ENCODE measurements at places on chromosomes 7 and 10. TPM values are rescaled to one million over a fixed set of nuclear protein-coding genes. Genes with fewer than 3 reads are reported as not detected.

The LRRC17 gene
- total RNA-seq, result 9.7 TPM

DNA sequence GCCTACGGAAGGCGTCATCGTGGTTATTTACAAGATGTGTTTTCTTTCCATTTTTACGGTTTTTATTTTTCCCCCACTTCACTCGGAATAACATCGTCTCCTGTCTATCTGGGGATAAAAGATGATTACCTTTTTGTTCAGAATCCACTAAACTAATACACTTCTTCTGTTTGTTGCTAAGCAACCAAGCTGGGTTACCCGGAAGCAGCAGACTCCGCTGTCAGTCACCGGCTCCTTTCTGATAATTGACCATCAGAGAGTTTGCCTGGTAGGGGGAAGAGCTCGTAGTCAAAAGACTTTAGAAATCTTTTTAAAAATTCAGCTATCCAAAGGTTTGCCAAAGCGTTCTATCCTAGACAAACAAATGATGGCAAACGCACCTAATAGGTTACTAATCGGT lies 75.0 kb upstream of the SFMBT2 start:
- H3K4me3 ChIP-seq, result no peak overlapping the region
- H3K36me3 ChIP-seq, result no peaks in the 10 kb centered on the region
- H3K27ac ChIP-seq, result no peak overlapping the region
- peaks cover 18% of the 10 kb centered on the region for H3K4me1 ChIP-seq
- DNase-seq, result no peak

GRCh38 chr10:5479481-5480161 lies 19.7 kb downstream of the CALML5 start:
- no peak for DNase-seq
- no peak overlapping the region for H3K27ac ChIP-seq
- no peaks in the 10 kb centered on the region for H3K4me1 ChIP-seq

DNA sequence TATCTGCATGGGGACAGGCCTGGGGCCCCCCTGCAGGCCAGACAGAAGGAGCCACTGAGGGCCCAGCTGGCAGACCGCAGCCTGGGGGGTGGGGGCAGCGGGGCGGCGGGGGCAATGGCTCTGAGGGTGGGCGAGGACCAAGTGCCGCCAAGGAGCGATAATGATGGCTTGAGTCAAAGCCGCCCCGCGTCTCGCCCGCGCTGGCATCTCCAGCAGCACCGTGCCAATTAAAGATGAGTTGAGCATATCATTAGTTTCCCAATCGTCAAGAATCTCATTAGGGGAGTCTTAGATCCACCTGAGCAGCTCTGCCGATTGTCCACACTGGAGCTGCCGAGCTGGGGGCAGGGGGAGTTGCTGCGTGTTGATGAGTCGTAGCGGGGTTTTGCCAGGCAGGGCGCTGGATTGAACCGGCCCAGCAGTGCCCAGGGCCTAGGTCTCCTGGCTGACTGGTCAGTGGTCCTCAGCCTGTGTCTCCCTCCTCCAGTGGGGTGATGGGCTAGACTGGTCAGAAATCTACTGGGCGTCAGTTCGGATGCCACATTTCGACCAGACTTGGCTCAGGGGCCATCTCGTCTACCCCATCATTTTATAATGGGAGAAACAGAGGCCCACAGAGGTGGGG lies 41.0 kb upstream of the PSMG3 start:
- H3K27me3 ChIP-seq, result no peaks in the 10 kb centered on the region
- no peak for DNase-seq
- no peak overlapping the region for H3K27ac ChIP-seq
- no peak overlapping the region for H3K4me3 ChIP-seq
- H3K36me3 ChIP-seq, result no peaks in the 10 kb centered on the region

- peak; percentile 88 for DNase-seq
- H3K27ac ChIP-seq, result peak overlapping the region; percentile 57
- H3K27me3 ChIP-seq, result peaks cover 66% of the 10 kb centered on the region
Measured at GRCh38 chr10:22321156-22321923, 441 bp downstream of the BMI1 start.

GRCh38 chr7:29764227-29764626 lies 42.1 kb upstream of the WIPF3 start:
- H3K27me3 ChIP-seq, result peaks cover 5% of the 10 kb centered on the region
- H3K4me1 ChIP-seq, result peaks cover 10% of the 10 kb centered on the region
- no peak overlapping the region for H3K4me3 ChIP-seq

GRCh38 chr7:977326-978048 lies 2.1 kb upstream of the COX19 start:
- no peak overlapping the region for H3K4me3 ChIP-seq
- no peaks in the 10 kb centered on the region for H3K27me3 ChIP-seq
- peaks cover 11% of the 10 kb centered on the region for H3K4me1 ChIP-seq
- no peak overlapping the region for H3K27ac ChIP-seq

The FKBP6 gene
- not detected for total RNA-seq

The CPVL gene
- total RNA-seq, result 49.5 TPM

GRCh38 chr10:3858051-3858845 lies 73.2 kb upstream of the KLF6 start:
- no peak overlapping the region for H3K27ac ChIP-seq
- no peaks in the 10 kb centered on the region for H3K27me3 ChIP-seq
- H3K36me3 ChIP-seq, result no peaks in the 10 kb centered on the region

The PLAU gene
- total RNA-seq, result 5.4 TPM

DNA sequence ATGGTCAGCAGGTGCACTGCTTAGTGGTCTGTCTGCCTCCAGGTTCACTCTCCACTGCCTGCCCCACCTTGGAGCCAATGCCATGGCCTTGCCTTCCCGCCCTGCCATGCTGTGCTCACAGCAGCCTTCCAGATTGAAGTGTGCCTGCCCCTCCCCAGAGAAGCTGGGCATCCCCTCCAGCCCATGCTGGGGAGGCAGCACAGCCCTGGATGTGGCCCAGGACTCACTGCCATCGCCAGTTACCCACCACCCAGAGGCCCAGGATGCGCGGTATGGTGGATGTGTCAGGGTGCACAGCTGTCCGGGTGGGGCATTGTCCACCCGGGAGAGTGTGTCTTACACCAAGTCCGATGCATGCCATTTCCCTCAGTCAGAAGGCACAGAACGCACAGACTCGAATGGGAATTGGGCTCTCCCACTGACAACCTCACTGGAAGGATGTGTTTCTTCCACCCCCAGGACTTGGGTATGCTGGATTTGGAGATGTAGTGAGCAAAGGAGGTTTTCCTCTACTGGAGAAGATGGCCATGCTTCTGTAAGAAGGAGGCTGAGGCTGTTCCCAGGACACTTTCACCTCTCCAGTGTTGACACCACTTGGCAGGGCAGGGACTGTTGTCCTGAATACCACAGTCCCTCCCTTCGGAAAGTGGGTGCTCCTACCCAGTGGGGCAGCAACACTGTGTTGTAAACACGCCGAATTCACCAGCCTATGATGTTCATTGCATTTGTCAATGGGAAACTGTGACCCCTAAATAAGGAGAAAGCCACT lies 122.0 kb downstream of the ADARB2 start:
- peaks cover 3% of the 10 kb centered on the region for H3K4me1 ChIP-seq
- no peaks in the 10 kb centered on the region for H3K27me3 ChIP-seq
- no peak overlapping the region for H3K4me3 ChIP-seq
- H3K36me3 ChIP-seq, result no peaks in the 10 kb centered on the region

DNA sequence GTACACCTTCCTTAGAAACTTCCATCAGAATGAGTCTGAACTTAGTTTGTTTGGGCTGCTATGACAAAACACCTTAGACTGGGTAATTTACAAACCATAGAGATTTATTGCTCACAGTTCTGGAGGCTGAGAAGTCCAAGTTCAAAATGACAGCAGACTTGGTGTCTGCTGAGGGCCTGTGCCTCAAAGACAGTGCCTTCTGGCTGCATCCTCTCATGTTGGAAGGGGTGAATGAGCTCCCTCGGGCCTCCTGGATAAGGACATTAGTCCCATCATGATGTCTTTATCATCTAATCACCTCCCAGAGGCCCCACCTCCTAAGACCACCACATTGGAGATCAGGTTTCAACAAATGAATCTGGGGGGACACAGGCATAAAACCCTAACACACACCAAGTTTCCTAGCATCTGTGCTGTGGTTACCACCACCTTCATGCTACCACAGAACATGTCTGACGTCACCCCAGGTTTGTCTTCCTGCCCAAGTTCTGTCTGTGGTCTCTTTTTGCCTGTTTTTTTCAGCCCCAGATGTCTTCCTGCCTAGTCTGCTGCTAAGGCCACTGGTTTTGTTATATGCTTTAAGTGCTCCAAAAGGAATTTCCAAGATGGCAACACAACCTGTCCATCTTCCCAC lies 150.9 kb upstream of the COBL start:
- no peak overlapping the region for H3K27ac ChIP-seq
- no peaks in the 10 kb centered on the region for H3K4me1 ChIP-seq
- H3K36me3 ChIP-seq, result no peaks in the 10 kb centered on the region
- no peak for DNase-seq
- no peak overlapping the region for H3K4me3 ChIP-seq

GRCh38 chr10:4129866-4130477 lies 345.0 kb upstream of the KLF6 start:
- no peak overlapping the region for H3K4me3 ChIP-seq
- no peaks in the 10 kb centered on the region for H3K27me3 ChIP-seq
- H3K4me1 ChIP-seq, result no peaks in the 10 kb centered on the region
- H3K27ac ChIP-seq, result no peak overlapping the region
- no peaks in the 10 kb centered on the region for H3K36me3 ChIP-seq

The SLF2 gene
- total RNA-seq, result 29.8 TPM

All from cardiac muscle cell (in vitro differentiated cells and primary cell).